ENCODE measurements at places on chromosomes 1 and 21. TPM values are rescaled to one million over a fixed set of nuclear protein-coding genes. Genes with fewer than 3 reads are reported as not detected.

SERPINC1 gene
- not detected for total RNA-seq

FAM78B gene
- 0.43 TPM for total RNA-seq

DNA sequence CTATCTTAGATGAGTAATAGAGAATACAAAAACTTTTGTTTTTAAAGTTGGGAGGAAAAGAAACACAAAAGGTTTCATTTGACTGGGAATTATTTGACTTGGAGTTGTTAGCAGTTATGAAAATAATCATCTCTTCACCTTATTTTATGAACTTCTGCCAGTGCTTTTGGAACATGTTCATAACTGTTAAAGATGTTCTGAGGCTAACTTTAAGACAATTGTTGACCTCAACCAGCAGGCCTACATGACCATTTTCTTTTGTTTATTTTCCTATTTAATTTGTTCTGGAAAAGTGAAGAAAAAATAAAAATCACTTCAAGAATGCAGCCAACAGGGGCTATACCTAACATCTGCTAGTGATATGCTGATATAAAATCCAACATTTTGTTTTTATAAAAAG is 37.4 kb downstream of the JAM2 start:
- no peak for DNase-seq

- DNase-seq = peak; percentile 68
Measured at GRCh38 chr1:167798952-167799351, 77.2 kb downstream of the MPZL1 start.

DNA sequence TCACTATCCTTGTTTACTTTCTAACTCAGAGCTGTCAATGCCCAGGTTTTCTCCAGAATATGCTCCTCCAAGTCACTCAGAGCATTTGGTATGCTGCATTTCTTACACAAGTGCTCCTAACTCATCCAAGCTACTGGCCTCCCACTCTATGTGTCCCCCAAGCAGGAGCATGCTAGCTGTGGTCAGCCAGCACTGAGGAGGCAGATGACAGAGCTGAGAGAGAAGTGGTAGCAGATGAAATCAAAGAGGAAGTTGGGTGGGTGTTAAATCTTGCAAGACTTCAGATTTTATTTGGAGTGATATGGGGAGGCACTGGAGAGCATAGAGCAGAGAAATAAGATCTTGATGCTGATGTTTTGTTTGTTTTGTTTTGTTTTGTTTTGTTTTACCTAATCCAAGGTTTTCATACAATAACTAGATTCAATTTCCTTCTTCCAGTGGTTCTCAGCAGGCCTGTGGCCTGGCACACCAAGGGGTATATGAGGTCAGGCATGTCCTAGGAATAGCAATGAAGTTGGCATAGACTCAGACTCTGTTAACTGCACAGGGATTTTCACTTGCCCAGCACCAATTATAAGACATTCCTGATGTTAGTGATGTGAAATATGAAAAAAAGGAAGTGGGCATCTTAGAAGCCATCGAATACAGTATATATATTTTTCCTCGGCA is 3.1 kb upstream of the PGBD5 start:
- DNase-seq = no peak

GRCh38 chr1:30061292-30062220 is 661.8 kb downstream of the MATN1 start:
- no peak for DNase-seq

GRIK3 gene
- total RNA-seq = 1.7 TPM

MYOC gene
- total RNA-seq = not detected

GRCh38 chr1:190193508-190194115 is 284.1 kb downstream of the BRINP3 start:
- no peak for DNase-seq

- peak; percentile 79 for DNase-seq
Measured at GRCh38 chr1:40948741-40949443, 30.6 kb upstream of the CTPS1 start.

CDC14A gene
- 26.9 TPM for total RNA-seq

- no peak for DNase-seq
Measured at GRCh38 chr1:209797978-209798639, 7.8 kb downstream of the IRF6 start.

KLHL20 gene
- 27.0 TPM for total RNA-seq

DNA sequence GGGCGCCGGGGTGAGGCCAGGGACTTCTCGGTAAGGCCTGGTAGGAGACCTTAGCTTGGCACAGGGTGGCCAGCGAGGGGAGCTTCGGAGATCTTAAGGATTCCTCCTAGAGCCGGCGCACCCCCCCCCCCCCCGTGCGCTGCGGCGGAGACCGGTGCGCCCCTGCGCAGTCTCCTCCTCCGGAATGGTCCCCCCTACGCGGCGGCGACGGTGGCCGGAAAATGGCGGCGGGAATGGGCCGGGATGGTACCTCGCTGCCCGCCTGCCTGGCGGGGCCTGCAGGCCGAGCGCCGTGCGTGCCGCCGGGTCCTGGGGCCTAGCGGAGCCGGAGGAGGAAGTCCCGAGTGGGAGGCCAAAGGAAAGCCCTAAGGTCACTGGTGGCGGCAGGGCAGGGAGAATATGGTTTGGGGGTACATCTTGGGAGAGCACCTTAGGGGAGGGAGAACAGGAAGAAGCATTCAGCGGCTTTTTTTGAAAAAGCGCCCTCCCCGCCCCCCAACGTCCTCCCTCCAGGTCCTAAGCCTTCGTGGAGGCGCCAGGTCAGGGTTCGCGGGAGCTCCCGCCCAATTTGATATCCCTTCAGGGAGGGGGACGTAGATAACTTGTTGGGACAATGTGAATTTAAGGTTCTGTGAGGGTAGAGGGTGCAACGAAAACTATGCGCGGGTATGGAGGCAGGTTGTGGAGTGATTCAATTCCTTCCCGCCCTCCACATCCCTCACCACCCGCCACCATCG is 429 bp downstream of the SRRM1 start:
- DNase-seq = no peak

DNA sequence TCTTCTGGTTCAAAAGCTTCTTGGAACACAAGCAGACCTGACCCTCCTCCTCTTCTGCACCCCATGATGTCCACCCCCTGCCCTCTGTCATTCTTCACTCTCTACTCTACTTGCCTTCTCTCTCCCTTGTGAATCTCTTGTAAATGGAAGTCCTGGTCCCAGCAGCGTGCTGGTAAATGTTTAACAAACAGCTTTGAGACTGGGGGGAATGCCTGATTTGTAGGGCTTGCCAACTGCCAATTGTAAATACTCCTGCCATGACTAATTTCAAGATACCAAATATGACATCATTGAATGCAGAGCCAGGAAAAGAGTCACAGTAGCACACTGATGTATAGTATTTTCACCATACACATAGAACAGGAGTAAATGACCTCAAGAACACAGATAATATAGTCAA is 40.9 kb upstream of the LRRN2 start:
- DNase-seq = no peak

LRP8 gene
- 25.7 TPM for total RNA-seq

- DNase-seq = peak; percentile 69
Measured at GRCh38 chr1:52633291-52633754, 355 bp downstream of the SHISAL2A start.

DNA sequence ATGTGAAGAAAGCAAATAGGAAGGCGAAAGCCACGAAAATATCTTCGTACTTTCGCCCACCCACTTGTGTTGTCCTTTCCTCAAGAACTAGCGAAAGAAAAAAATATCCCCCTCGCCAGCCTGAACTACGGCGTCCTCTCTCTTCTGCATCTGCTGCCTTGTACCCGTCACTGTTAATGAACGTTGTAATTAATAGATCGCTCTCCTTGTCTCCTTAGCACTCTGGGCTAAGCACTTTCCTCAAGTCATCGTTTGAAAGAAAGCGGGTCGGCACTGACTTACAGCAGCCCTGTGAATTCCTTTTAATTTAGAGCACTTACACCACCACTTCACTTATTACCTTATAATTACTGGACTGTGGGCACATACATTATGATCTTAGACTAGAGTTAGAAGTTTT is 44.1 kb downstream of the ESRRG start:
- DNase-seq = no peak

MROH9 gene
- not detected for total RNA-seq

- peak; percentile 86 for DNase-seq
Measured at GRCh38 chr1:235503403-235504121, 690 bp downstream of the B3GALNT2 start.

DNA sequence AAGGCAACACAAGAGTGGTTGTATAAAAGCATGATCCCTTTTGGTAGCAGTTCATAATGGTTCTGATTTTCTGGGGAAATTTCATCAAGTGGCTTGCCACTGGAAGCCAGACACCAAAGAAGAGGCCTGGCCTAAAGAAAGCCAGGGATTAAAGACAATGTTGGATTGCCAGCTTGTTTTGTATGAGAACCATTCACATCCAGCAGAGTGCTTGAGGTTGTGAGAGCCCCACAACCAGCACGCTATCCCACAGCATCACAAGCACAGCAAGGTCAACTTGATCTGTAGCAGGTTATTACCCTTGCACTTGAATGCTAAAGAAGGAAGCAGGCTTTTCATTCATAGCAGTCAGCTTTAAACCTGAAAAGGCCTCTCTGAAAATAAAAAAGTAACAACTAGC is 399.8 kb downstream of the PLPP3 start:
- no peak for DNase-seq

- peak; percentile 84 for DNase-seq
Measured at GRCh38 chr1:36134505-36135329, 9.7 kb upstream of the COL8A2 start.

RIMS3 gene
- 17.2 TPM for total RNA-seq

DNA sequence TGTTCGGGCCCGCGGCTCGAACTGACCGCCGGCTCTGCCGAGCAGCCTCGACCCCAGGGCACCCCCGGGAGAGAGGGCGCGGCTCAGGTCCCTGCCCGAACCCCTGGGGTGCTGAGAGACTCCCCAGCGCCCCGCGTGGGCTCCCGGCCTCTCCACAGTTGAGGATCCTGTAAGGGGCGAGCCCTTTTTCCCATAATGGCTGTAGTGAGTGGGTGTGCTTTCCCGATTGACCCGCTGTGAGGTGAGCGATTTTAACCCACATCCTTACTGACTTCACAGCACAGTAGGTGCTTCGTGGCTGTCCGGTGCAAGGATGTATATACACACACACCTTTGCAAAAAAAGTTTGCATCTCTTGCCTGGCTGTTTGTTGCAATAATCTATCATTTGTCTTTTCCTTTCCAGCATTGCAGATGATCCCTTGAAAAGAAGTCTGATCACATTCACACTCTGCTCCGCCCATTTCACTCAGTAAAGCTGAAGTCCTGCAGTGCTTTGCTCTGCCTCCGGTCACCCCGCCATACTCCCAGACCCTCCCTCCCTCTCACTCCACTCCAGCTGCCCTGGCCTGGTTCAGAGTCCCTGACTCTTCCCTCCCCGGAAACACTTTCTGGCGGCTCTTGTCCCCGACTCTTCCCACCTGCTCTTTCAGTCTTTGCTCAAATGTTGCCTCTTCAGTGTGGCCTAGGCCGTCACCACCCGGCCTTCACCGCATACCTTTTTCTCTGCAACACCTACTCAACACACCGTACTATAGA is 955 bp upstream of the UBE2G2 start:
- peak; percentile 72 for DNase-seq

DNA sequence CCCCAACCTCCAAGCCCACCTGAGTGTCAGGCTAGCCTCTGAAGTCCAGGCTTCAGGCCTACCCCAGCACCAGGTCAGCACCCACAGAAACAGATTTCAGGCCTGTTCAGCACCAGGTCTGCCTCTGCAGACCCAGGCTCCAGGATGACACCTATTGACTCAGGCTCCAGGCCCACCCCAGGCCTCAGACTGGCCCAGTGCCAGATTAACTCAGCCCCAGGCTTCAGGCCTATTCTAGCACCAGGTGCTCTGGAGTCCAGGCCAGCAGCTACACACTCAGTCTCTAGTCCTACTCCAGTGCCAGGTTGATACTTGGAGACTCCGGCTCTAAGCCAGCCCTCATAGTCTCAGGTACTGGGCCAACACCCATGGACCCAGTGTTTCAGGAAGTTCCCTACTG is 541.7 kb upstream of the PBX1 start:
- DNase-seq = no peak

DNA sequence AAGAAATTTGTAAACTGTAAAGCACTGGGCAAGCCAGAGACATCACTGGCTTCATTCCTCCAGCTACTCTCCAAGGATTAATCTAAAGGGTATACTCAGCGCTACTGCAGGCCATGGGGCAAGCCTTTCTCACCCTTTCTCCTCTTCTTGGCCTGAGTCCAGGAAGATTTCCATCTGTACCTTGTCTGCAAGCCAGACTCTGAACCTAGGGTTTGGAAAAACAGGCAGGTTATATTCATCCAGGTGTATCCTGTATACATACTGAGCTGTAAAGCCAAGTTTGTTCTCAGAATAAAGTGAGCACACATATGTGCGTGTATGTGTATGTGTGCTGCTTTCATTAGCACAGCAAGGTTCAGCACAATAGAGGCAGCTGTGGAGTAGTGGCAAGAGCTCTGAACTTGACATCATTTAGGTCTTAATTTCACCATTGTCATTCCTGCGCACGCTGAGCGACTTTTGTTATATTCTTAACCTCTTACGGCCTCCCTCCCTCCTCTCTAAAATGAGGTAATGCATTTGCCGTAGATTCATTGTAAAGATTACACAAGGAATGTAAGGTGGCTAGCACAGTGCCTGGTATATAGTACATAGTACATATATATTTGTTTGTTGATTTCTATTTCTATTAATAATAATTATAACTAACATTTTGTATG is 128.1 kb upstream of the JUN start:
- DNase-seq = no peak

GRCh38 chr1:160129046-160129445 is 13.5 kb downstream of the ATP1A2 start:
- no peak for DNase-seq

GRCh38 chr1:234889643-234890042 is 239.0 kb downstream of the TOMM20 start:
- no peak for DNase-seq

DNA sequence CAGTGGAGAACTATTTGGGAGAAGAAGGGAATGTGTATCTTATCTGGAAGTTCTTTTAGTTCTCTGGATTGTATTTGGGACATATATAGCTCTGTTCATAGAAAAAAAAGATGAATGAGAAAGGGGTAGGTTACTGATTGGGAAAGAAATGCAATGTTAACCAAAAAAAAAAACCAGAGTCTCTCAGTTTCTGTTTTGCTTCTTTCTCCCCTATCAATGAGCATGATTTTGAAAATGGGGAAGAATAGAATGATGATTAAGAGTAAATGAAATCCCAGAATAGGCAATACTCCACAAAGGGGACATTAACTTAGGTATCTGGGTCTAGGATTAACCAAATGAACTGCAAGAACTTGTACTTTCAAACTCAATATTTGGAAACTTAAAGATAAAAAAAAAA is 92.9 kb downstream of the RHOU start:
- no peak for DNase-seq

- DNase-seq = no peak
Measured at GRCh38 chr1:3419415-3420204, 34.9 kb upstream of the ARHGEF16 start.

DNA sequence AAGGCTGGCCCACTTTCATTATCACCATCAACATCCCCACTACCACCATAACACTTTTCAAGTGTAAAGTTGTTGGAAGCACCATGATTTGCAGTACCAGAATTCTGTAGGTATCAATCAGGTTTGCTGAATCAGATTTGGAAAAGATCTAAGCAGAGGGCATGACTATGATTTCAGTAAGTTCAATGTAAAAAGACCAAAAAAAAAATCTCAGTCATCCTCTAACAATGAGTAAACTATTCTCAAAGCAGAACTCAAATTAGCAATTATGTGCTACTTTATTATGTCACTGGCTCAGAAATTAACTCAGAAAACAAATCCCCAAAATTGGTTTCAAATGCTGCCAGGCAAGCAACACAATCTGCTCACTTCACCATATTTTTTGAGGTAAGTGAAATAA is 187.8 kb upstream of the HP1BP3 start:
- no peak for DNase-seq

Data from neural progenitor cell (in vitro differentiated cells).